Activated naive CD4-positive, alpha-beta T cell treated with Interleukin-2 at 50 U/mL for 16 hours (primary cell): ENCODE measurements at places on chromosomes 7 and 10.

- DNase-seq: no peak
These were observed 332.0 kb upstream of the LRGUK start for GRCh38 chr7:133795068-133795665.

GRCh38 chr7:91436655-91437054 lies 172.4 kb downstream of the FZD1 start:
- no peak for DNase-seq

GRCh38 chr7:41445946-41446345 lies 256.9 kb downstream of the INHBA start:
- DNase-seq: no peak

- DNase-seq: no peak
These were observed 174.6 kb upstream of the TARP start for GRCh38 chr7:38448054-38448453.

DNA sequence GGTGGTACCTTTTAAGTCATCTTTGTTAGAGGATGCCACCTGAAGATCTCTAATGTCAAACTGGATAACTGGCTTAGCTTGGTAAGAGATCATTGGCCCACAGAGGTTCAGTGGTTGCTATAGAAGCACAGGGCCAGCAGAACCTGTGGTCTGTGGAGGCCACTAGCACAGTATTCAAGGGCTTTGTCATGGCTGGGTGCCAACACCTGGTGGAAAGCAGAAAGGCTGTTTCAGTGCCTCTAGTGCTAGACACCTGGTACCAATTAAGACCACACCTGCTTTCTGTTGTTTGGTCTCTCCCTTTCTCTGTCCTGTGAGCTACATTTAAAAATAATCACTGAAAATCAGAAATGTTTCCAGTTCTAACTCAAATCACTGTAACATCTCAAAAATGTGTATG lies 10.0 kb upstream of the PCGF5 start:
- DNase-seq: no peak

DNA sequence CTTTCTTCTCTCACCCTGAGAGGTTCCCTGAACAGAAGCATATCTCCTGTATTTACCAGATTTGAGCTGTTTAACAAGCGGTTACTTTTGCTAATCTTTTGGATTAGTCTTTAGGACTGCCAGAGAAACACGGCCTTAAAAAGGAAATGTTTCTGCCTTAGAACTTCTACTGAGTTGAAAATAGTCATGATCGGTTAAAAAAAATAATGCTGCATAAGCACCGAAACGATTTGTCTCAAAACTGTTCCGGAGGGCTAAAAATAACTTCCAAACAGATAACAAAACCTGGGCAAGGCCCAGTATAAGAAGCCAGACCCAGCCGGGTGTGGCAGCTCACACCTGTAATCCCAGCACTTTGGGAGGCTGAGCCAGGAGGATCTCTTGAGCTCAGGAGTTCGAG lies 43.3 kb upstream of the CYTH3 start:
- DNase-seq: no peak

DNA sequence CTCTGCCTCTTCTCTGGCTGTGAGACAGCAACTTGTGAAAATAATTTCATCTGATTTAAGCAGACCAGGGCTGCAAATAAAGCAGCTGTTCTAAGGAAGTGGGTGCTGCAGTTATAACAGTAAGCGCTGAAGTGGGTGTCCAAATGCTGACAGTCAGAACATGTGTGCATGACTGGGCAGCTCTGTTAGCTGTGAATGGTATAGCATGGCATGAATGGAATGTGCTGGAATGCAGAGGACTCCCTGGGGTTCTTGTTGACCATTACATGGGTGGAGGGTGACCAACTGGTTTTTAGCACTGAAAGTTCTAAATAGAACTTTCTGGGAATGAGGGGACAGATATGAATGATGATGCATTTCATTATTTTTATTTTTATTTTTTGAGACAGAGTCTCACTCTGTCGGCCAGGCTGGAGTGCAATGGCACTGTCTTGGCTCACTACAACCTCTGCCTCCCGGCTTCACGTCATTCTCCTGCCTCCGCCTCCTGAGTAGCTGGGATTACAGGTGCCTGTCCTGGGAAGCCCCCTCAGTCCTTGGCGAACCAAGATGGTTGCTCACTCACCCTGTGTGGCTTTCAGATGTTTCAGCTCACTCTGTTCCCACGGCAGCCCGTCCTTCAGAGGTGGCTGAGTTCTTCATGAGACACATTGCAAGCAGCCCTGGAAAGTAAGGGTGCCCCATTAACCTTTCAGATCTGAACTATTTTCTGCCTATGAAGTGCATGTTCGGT lies 319.8 kb upstream of the PHYHIPL start:
- no peak for DNase-seq
